ENCODE measurements at places on chromosomes 2 and 18.

DNA sequence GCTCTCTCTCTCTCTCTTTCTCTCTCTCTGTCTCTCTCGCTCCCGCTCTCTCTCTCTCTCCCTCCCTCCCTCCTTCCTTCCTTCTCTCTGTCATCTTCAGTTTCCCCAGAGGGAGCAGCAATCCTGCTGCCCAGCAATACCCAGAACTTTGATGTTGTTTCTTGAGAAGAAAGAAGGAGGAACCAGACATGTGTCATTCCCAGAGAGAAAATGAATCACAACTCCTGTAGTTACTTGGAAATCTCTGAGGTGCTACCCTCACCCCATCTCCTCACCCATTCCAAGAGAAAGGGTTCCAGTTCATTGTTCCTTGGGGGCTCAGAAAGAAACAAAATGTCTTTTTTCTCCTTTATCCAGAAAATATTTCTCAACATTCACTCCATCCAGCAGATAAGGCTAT lies 449.1 kb downstream of the TNS1 start:
- no peak for DNase-seq

- DNase-seq: no peak
Measured at GRCh38 chr2:169285531-169286235, 76.7 kb downstream of the LRP2 start.

DNA sequence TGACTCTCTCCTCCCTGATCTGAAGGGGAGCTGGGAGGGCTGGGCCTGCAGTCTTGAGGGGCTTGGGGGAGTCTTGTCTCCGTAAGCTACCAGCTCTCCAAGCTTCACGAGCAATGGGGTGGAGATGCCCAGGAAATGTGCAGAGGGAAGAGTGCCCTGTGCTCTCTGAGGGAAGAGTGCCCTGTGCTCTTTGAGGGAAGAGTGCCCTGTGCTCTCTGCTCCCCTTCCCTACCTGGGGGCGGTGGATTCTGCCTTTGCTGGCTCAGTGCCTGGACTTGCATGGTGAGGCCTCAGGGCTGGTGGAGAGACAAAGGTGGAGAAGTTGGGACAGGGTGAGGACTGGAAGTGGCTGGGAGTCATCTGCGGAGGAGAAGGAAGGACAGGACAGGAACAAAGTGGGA lies 72.7 kb downstream of the TWIST2 start:
- no peak for DNase-seq

GRCh38 chr2:8566774-8567468 lies 114.9 kb upstream of the ID2 start:
- DNase-seq: peak; percentile 54

DNA sequence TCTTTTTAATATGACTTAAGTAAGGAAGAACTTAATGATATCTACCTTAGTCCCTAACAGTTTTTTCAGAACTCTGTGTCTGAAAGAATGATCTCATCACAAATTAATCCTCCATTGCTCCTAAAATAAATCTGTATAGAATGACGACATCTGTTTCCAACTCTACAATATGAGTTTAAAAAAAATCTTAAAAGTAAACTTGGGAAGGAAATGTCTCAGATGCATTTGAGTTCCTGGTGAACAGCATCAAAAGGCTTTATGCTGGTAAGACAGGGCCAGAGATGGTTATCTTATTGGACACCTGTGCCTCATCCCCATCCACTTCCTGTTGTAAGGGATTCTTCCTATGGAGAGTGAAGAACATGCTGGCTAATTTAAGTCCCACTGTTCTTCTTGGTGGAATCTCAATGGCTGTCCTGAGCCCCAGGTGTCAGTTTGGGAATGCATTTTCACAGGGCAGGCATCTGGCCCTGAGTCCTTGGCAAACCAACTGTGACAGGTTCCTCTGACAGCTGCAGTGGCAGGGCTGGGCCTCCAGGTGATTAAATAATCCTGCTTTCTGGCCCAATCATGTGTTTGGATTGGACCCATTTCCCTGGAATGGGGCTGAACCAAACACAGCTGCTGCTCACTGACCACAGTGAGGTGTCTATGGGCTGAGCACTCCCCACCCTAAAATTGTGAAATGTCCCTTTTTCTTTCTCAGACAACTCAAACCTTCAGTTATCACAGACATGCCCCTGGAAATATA lies 12.9 kb upstream of the NCKAP5 start:
- DNase-seq: no peak

DNA sequence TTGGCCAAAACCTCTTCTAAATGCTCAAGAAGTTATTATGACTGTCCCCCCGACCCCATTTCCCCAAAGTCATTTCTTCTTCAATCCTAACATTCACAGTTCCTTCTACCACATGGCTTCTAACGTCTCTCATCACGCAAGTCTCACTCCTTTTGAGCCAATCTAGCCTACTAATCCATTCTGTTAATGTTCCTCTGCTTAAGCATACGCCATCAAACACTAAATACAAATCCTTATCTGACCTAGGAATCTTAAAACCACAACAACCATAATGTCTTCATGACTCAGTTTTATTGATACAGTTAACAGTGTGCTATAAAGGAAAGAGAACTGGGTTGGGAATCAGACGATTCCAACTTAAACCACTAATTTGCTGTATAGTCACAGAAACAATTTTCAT lies 23.9 kb downstream of the HNRNPLL start:
- no peak for DNase-seq

DNA sequence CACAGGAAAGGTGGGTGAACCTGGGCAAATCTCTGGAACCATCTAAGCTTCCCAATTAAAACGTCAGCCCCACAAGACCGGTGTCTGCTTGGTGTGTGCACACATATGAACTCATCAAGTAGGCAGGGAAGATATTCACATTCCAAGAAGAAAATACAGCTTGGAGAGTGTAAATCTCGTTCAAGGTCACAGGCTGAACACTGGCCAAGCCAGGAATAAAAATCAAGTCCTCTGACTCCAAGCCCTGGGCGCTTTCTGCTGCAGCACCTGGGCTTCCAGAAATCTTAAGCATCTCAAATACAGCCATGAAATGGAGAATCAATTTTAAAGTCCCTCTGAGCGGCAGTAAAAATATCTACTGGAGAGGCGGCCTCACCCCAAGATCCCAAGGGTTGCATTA lies 150.9 kb downstream of the TWIST2 start:
- no peak for DNase-seq

- no peak for DNase-seq
Measured at GRCh38 chr2:68357605-68358337, 7.3 kb upstream of the PLEK start.

- DNase-seq: no peak
Measured at GRCh38 chr2:131349021-131349420, 14.9 kb downstream of the RAB6D start.

DNA sequence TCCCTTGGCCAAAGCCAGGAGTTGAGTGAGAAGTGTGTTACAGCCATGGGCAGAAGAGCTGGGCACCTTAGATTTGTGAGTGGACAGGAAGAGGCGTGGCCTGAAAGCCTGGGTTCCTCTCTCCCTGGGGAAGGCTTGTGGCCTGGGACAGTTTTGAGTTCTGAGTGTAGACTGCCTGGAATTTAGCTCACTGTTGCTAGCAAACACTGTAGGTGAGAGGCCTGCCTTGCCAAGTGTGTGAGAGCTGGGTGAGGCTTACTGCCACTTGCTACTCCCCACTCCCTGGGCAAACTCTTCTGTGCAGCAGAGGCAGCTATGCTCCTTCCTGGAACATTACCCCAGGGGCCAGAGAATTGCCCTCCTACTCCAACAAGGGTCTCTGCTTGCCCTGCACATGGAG lies 150.0 kb upstream of the GALNT5 start:
- no peak for DNase-seq

DNA sequence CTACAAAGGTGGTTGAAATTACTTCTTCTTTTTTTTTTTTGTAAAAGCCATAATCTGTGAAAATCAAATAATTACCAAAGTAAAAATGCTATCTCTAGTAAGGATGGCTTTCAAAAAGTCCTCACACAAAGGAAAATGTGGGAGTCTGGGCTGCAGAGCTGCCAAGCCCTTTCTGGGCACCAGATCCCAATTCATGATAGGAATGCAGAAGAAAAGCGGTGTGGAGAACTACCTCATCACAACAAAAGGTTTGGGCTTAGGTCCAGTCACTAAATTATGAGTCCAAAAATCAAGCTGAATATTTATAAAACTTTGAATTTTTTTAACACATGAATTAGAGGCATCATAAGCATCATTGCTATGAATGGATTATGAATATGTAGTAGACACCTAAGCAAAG lies 30.8 kb upstream of the EPHA4 start:
- no peak for DNase-seq

GRCh38 chr2:217919781-217920351 lies 82.9 kb downstream of the TNS1 start:
- DNase-seq: no peak

GRCh38 chr2:234580686-234581085 lies 83.8 kb upstream of the ARL4C start:
- no peak for DNase-seq

- no peak for DNase-seq
Measured at GRCh38 chr2:236968101-236968879, 117.4 kb upstream of the COPS8 start.

DNA sequence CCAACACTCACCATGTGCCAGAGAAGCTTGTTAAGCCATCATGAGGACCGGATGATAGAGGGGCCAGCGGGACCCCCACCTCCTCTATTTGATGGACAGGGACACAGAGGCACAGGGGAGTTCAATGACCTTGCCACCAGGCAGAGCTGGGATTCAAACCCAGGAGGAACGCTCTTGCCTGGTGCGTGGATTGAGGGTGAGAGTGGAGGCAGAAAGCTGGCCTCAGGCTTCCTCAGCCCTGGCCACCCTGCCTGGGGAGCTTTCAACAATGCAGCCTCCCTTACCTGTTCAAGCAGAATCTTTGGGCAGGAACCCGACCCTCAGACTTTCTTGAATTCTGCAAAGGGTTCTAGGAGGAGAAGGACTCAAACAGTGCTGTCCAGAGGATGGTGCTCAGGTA lies 39.9 kb upstream of the MAL start:
- DNase-seq: no peak

- DNase-seq: no peak
Measured at GRCh38 chr2:32838418-32838817, 108.3 kb upstream of the LTBP1 start.

DNA sequence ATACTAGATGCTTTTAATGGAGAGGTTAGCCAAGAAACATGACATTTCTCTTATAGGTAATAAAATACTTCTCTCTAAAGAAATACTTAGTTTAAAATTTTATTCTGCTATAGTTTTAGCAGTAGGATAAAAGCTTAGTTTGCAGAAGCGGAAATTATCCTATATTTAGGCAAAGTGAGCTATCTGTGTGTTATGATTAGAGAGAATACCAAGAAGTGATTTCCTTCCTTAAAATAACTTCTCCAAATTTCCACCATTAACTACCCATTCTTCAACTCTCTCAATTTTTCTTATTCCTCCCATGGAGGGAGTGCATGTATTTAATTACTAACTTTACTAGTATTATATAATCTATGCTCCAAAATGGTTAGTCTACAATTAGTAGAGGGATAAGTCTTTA lies 15.8 kb upstream of the IL1RL1 start:
- DNase-seq: no peak

DNA sequence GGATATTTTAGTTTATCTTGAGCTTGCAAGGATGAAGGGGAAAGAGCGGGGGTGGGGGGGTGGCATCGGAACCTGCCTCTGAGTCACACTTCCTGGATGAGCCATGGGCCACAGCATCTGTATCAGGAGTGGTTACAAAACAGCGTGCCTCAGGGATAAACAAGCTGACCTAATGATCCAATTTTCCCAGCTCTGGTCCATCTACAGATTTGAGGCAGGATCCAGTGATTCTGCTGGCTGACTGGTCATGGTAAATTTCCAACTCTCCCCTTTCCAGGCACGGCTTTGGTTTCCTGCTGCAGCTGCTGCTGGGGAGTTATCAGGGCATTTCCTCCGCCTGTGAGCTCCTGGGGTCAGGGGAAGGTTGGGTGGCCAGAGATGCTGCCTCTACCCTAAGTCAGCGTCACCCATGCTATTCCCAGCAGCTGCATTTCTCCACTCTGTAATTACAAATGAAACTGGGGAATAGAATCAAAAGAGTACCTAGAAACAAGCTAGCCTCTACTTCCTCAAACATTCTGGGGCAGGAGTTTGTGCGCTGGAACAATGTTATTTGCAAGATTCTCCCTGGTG lies 4.7 kb upstream of the HPCAL1 start:
- DNase-seq: no peak

DNA sequence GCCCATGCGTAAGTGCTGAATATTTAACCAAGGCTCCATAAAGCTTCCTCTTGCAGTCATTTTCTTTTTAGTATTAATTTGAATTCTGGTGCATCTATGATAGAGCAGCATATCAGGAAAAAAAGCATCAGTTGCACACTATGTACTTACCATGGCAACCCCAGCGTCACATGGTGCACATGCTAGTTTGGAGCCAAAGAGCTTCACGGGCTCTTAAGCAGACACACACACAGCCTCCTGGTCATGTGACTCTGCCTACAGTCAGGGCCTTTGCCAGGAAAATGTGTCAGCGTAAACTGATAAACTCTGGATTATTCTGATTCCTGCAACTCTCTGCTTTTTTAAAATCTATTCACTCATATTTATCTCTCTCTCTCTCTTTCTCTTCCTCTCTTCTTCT lies 30.2 kb downstream of the NYAP2 start:
- DNase-seq: peak; percentile 72

- no peak for DNase-seq
Measured at GRCh38 chr2:226497146-226497909, 302.3 kb downstream of the IRS1 start.

DNA sequence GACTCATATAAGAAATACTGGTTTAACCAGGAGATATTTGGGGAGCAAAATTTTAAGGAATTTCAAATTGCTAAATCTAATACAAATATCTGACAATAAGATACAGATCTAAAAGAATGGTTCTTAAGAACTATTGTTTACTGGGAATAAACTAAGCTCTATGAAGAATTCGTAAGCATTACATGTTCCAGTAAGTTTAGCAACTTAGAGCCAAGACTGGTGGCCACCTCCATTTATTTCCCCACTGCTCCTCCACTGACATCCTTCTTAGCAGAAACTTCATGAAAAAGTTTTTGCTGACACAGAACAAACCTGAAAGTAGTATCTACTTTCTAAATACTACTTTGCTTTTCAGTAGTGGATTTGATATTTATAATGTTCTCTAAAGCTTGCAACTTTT lies 83.0 kb downstream of the ACSL3 start:
- no peak for DNase-seq

GRCh38 chr18:61580046-61580445 lies 246.8 kb downstream of the CDH20 start:
- no peak for DNase-seq

All from DMS79 (cell line).